ENCODE measurements at places on chromosomes 16 and 17. TPM values are rescaled to one million over a fixed set of nuclear protein-coding genes. Genes with fewer than 3 reads are reported as not detected.

Gene ACSM2A
- polyA plus RNA-seq = not detected

Gene SIRT7
- polyA plus RNA-seq = 20.5 TPM

DNA sequence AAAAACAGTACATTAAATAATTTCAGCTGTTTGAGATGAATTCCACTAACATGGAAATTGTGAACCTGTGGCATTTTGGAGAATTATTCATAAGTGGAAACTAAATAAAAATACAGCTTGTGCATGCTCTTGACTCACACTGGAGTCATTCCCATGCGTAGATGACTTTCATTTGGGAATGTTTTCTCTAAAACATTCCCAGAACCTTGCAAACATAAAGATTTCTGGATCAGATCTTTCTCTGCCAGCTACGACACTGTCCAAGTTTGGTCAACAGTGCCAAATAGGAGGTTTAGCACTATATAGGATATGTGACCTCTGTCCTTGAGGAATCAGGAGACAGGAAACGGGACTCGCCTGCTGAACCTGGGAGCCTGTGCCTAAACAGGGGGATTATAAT, 400.9 kb downstream of the SLC39A11 start:
- no peak overlapping the region for H3K4me3 ChIP-seq
- H3K4me1 ChIP-seq = peaks cover 17% of the 10 kb centered on the region
- H3K36me3 ChIP-seq = no peaks in the 10 kb centered on the region
- DNase-seq = peak; percentile 98
- no peaks in the 10 kb centered on the region for H3K27me3 ChIP-seq
- H3K27ac ChIP-seq = peak overlapping the region; percentile 33

- peaks cover 7% of the 10 kb centered on the region for H3K4me1 ChIP-seq
- peak overlapping the region; percentile 73 for H3K4me3 ChIP-seq
- peak overlapping the region; percentile 71 for H3K27ac ChIP-seq
- DNase-seq = peak; percentile 57
- H3K27me3 ChIP-seq = no peaks in the 10 kb centered on the region
These were observed 1.0 kb downstream of the EEF2K start for GRCh38 chr16:22206842-22207714.

DNA sequence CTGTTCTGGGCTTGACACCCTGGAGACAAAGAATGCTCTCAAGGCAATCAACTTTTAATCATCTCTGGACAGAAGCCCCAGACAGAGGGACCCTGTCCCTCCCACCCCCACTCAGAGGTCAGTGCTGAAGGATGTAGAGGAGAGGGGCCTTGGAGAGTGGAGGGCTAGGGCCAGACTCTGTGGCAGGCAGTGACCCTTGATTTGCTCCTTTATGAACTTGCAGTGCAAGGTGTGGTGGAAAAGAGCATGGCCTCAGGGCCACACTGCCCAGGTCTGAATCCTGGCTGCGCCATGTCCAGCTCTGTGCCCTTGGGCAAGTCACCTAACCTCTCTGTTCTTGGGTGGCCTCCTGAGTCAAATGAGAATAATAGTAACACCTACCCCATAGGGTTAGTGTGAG, 134.3 kb downstream of the TMEM132E start:
- no peaks in the 10 kb centered on the region for H3K4me1 ChIP-seq
- no peak for DNase-seq
- H3K27me3 ChIP-seq = no peaks in the 10 kb centered on the region
- no peak overlapping the region for H3K27ac ChIP-seq
- no peaks in the 10 kb centered on the region for H3K36me3 ChIP-seq

DNA sequence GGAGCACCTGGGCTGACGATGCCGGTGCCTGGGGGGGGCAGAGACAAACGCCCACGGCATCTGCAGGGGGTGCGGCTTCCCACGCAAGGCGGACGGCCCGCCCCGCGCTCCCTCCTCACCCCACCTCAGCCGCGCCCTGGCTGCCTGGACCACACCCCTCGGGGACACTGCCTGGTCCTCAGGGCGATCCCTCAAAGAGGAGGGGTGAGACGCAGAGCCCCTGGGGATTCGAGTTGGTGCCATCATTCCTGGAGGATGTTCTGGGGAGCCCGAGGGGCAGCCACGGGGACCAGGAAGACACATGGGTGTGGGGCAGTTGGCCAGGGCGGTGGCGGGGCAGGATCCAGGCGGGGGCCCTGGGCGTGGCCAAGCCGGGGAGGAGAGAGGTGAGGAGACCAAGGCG, 3.9 kb downstream of the IGFALS start:
- no peak for DNase-seq
- H3K4me1 ChIP-seq = no peaks in the 10 kb centered on the region
- no peaks in the 10 kb centered on the region for H3K27me3 ChIP-seq
- peaks cover 36% of the 10 kb centered on the region for H3K36me3 ChIP-seq
- H3K4me3 ChIP-seq = no peak overlapping the region

DNA sequence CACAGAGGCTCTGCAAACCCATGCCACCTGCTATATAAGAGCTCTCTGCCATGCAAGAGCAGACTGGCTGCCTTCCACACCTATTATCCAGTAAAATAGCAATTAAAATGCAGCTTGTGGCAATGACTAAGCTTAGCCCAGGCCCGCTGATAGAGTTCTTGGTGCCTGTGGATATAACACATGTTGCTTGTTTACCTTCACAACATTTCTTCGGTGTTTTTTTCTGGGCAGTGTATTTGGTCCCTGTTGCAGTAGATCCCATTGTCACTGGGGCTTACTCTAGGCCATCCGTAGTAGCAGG, 63.5 kb downstream of the SPECC1 start:
- no peak for DNase-seq
- no peak overlapping the region for H3K4me3 ChIP-seq
- H3K27me3 ChIP-seq = peaks cover 17% of the 10 kb centered on the region
- H3K36me3 ChIP-seq = no peaks in the 10 kb centered on the region
